ENCODE measurements at places on chromosomes 5 and 9.

GRCh38 chr5:118551716-118552115 lies 436.6 kb downstream of the DTWD2 start:
- no peak for DNase-seq

GRCh38 chr5:93279296-93279963 lies 301.6 kb downstream of the NR2F1-AS1 start:
- no peak for DNase-seq

- DNase-seq, result no peak
Measured at GRCh38 chr5:82549263-82549662, 271.1 kb upstream of the RPS23 start.

DNA sequence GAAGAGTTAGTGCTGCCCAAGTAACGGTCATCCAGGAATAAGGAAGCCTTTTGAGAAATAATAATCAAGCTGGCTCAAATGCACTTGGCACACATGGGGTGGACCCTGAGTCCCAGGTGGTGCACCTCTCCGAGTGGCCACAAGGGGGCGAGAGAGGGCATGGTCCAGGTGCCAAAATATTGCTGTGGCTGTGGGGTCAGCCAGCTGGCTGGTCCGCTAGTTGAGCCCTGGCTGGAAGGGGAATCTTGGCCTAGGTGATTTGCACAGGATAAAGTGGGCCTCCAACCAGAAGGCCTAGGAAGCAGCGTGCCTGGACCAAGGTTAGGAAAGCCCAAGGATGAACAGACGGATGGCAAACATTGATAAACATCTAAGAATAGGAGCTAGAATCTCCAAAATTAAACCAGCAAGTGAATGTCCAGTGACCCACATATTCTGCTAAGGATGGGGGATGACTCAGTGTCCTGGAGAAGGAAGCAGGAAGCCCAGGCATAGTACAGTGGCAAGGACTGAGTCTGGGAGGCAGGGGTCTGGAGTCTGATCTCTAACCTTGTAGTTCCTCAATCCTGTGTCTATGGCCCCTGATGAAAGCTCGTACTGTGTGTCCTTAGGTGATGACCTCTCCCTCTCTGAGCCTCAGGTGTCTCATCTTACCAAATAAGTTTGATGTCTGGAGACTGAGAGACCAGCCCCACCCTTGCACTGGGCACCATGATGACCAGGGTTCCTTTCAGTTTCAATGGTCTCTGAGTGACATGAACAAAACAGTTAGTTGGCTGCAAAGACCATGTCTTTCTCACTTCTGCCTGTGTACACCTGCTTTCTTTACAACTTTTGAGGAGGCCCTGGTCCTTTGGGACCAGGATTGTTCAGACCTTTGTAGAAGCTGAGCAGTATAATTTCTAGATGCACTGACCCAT lies 19.2 kb upstream of the SHB start:
- no peak for DNase-seq

GRCh38 chr5:107604146-107604910 lies 66.4 kb downstream of the EFNA5 start:
- DNase-seq, result no peak

GRCh38 chr5:122805481-122805880 lies 30.6 kb downstream of the SNX2 start:
- DNase-seq, result no peak

- DNase-seq, result no peak
Measured at GRCh38 chr9:100641166-100641565, 63.3 kb downstream of the CAVIN4 start.

Data from activated CD8-positive, alpha-beta memory T cell treated with anti-CD3 and anti-CD28 coated beads for 48 hours (primary cell).